ENCODE measurements at places on chromosomes 4 and X. TPM values are rescaled to one million over a fixed set of nuclear protein-coding genes. Genes with fewer than 3 reads are reported as not detected.

The CNGA1 gene
- total RNA-seq = 0.12 TPM

The FGG gene
- 0.71 TPM for total RNA-seq

The CCDC110 gene
- 2.3 TPM for total RNA-seq

The GAGE12E gene
- not detected for total RNA-seq

The EMD gene
- total RNA-seq = 66.3 TPM

DNA sequence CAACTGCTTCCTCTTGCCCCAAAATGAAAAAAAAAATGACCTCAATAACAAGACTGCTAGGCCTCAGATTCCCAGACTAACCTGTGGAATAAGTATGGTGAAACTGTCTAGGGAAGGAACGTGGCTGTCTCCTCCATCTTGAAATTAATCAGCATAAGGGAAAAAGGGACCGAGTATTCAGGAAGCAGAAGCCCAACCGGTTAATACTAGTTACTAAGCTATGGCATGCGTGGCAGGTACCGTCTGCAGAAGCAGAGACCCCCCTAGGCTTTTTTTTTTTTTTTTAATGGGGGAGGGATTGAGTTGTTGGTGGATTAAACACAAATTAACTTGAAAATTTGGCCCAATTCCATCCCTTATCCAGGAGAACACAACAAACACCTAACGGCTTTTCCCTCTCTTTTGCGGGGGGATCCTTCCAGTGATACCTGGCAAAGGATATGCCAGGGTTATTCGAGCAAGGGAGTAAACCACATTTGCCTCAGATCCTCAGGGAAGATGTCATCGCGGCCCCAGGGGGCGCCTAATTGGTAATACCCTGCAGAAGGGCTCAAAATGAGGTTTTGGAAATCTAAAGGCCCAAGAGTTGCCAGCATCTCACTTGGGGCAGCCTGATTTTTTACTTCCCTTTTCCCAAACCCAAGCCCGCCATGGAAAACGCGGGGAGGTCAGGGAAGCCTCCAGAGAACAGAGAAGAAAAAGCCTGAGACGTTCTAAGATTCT lies 893 bp downstream of the RLIM start:
- DNase-seq = no peak

DNA sequence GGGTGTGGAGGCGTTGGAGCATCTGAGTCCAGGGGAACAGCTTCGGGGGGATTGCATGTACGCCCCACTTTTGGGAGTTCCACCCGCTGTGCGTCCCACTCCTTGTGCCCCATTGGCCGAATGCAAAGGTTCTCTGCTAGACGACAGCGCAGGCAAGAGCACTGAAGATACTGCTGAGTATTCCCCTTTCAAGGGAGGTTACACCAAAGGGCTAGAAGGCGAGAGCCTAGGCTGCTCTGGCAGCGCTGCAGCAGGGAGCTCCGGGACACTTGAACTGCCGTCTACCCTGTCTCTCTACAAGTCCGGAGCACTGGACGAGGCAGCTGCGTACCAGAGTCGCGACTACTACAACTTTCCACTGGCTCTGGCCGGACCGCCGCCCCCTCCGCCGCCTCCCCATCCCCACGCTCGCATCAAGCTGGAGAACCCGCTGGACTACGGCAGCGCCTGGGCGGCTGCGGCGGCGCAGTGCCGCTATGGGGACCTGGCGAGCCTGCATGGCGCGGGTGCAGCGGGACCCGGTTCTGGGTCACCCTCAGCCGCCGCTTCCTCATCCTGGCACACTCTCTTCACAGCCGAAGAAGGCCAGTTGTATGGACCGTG lies 2.2 kb downstream of the AR start:
- peak; percentile 11 for DNase-seq

GRCh38 chrX:107736781-107737531 lies 38.6 kb downstream of the TSC22D3 start:
- no peak for DNase-seq

DNA sequence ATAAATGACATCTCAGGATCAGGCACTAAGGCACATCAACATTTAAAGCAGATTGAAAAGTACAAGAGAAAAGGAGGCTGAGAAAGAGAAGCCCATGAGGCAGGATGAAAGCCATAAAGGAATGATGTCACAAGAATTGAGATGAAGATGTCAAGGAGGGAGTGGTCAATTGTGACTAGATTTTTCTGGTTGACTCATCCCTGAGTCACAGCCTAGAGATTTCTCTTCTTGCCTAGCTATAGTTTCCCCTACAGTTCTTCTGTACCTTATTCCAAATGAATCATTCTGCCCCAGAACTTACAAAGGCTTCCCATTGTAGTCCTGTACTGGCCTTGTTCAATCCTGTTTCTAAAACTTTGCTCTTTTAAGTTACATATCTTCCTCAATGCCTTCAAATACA lies 3.4 kb upstream of the USP53 start:
- no peak for DNase-seq

DNA sequence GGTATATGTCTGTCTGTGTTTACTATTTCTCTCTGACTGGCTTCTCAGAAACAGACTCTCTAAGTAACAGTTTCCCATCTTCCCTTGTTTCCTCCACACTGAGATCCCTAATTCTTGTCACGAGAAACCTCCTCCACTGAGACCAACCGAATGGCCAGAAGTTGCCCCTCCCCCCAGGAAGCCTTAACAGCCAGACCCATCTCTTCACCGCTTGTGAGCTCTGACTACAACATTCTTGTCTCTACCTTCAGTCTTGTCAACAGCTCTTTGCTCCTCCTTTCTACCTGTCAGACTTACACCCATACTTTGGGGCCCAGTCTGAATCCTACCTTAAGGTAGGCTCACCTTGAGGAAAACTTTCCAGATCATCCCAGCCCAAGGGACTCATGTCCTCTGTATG lies 90.8 kb downstream of the NHSL2 start:
- no peak for DNase-seq

DNA sequence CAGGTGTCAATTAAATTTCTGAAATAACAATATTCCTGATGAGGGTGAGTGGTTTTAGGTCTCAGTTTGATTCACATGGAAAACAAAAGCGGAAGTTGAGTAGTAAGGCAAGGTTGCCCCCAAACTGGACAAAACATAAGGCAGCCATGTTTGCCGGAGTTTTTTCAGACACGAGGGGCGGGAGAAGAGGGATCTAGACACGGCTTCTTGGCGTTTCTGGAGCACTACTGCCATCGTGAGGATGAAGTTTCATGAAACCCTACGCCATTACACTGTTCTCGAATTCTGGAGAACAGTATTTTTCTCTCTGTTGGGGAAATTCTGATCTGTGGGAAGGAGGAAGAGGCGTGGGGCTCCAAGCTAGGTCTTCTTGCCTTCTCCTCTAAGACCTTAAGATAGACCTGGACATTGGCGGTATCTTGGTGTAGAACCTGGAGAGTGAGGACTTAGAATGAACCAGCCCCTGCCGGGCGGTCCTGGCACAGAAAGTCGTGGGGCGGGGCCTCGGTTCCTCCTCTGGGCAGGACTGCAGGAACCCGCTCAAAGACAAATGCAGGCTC lies 160.3 kb downstream of the OR13H1 start:
- peak; percentile 4 for DNase-seq

DNA sequence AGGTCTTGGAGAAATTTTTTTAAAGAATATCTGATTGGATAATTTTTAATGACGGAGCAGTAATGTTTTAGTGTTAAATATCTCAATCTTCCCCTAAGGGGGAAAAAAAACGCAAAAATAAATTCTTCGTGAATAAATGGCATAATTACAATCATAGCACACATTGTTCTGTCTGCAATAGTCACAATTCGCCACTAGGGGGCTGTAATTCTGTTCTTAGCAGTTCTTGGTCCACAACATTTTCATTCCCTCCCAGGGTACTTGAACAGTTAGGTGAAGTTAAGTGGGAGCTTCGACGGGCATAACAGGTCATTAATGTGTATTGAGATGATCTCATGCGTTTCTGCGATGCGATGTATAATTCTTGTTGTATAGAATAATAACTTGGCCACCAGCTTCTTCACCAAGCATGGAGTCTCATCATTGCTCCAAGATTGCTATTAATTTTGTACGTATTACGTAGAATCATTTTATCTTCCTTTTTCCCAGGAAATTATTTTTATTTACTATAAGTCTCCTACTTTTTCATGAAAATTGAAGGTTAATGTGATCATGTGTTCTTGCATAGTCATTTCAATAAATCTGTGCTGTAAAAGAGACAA lies 27.2 kb downstream of the HTR2C start:
- DNase-seq = peak; percentile 3

Measured in heart right ventricle (tissue), 16 donors.